Fibroblast of skin of back (primary cell): ENCODE measurements at places on chromosomes 12 and 14.

- no peak for DNase-seq
Measured at GRCh38 chr14:77126461-77126990, 15.1 kb downstream of the ZDHHC22 start.

GRCh38 chr12:100567945-100568344 lies 5.5 kb upstream of the GAS2L3 start:
- no peak for DNase-seq

DNA sequence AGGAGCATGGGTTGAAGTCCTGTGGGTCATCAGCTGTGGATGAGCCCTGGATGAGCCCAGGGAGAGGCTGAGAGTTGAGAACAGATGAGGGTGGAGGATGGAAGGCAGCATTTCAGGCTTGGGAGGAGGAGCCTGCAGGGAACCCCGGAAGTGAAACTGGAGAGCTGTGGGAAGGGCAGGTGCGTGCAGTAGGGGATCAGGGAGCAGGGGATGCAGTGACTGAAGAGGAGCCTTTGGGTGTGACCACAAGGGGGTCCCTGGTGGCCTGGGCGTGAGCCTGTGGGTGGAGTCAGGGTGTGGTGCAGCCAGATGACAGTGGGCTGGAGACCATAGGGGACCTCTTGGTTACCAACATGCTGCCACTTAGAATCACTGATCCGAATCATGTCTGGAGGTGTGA lies 115.5 kb downstream of the PAPOLA start:
- no peak for DNase-seq

DNA sequence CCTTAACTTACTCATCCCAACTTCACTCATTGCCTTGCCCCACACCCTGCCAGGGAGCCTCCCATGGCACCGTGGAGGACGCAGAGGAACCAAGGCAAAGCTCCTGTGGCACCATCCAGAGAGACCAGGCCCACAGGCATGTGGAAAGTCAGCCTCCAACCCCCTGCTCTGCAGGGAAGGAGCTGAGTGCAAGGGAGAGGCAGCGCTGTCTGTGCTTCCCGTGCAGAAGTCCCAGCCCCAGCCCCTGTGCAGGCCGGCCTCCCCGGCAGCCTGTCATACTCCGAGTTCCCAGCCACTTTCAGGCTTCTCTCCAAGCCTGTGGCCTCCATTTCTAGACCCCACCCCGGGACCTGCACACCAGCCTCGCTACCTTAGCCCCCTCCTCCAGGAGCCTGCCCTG lies 106.4 kb downstream of the SINHCAF start:
- no peak for DNase-seq

- DNase-seq: no peak
Measured at GRCh38 chr12:47360093-47360480, 280.3 kb upstream of the AMIGO2 start.

GRCh38 chr14:97039717-97040363 lies 242.7 kb downstream of the VRK1 start:
- no peak for DNase-seq

DNA sequence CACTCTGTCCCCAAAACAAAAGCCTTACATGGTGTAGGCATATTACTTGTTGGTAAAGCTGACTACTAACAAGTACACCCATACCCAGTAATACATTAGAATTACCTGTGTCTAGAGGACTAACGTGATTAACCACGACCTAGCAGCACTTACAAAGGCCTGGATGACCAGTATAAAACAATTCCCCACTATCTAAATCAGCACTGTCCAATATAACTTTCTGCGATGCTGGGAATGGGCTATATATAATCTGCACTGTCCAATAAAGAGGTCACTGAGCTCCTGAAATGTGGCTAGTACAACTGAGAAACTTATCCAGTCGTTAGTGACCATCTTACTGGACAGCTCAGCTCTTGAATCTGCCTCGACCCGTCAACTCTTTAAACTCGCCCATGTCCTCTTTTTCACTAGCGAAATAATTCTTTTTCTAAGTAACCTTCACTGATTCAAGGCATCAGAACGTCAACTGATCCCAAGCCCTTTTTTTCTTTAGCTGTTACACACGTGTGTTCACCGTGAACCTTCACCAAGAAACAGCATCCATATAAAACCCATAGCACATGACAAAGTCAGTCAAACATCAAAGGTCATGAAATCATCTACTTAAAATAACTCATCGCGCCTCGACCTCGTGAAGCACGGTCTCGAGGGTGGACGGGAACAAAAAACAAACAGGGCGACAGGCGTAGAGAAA lies 905 bp upstream of the CIPC start:
- no peak for DNase-seq

- DNase-seq: no peak
Measured at GRCh38 chr14:54675236-54676128, 108.6 kb downstream of the SAMD4A start.

GRCh38 chr12:198705-199104 lies 15.3 kb downstream of the SLC6A12 start:
- DNase-seq: no peak

GRCh38 chr14:26622611-26623010 lies 24.8 kb upstream of the NOVA1 start:
- DNase-seq: peak; percentile 73

DNA sequence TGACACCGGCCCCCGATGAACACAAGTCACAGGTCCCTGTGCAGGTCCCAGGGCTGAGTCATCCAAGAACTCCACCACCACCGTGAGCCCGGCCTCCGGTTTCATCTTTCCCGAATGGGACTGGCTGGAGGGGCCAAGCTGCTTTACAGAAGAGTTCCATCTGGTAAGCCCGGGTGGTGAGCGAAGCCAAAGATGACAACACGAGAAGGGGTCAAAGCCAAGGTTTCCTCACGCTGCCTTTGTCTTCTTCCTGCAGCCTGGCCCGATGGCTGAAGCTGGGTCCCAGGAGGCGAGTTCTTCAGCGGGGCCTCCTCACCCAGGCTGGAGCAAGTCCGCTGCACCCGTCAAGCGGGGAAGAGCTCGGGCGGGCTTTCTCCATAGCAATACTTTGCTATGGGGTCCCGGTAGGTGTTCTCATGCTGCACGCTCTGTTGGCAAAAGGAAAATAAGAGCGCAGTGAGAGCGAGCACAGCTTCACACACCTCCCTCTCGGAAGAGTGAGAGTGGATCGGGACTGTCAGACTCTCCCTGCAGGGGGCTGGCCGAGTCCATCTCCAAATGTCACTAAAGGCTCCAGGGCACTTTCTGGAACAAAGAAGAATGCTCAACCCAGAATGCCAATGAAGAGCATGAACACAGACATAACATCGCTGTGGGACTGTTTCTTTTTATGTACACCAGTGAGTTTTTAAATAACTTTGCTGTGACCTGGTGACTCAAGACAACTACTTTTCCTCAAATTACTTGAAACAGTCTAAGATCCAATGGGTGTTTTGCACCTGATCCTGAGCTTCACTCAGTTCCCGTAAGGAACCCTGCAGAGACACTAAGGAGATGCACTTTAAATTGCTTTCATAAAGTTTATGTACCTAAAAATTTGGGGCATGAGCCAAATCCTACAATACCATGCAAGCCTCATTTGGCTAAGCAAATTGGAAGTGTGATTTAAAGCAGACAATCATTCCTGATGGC lies 20.1 kb downstream of the SPRING1 start:
- DNase-seq: no peak

GRCh38 chr14:55107766-55108554 lies 21.1 kb upstream of the LGALS3 start:
- DNase-seq: peak; percentile 95

GRCh38 chr12:125549836-125550235 lies 484.6 kb downstream of the AACS start:
- no peak for DNase-seq

GRCh38 chr12:27555925-27556778 lies 32.1 kb downstream of the PPFIBP1 start:
- DNase-seq: no peak

DNA sequence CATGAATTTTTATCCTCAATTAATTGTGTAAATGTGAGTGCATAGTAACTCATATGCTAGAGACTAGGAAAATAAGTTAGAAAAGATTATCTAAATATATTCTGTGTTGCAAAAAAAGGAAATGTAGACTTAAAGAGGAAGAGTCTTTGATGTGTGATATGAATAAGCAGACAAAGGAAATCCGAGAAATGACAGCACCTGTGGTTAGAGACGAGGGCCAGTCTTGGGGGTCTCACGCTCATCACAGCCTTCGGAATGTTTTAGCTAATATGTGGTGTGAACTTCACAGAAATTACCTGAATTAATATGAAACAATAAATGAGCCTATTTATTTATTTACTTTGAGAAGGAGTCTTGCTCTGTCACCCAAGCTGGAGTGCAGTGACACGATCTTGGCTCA lies 11.6 kb downstream of the ATP6V0A2 start:
- DNase-seq: no peak

- no peak for DNase-seq
Measured at GRCh38 chr12:118870551-118870950, 110.8 kb upstream of the SRRM4 start.

GRCh38 chr12:29041621-29042020 lies 107.5 kb upstream of the FAR2 start:
- peak; percentile 87 for DNase-seq

DNA sequence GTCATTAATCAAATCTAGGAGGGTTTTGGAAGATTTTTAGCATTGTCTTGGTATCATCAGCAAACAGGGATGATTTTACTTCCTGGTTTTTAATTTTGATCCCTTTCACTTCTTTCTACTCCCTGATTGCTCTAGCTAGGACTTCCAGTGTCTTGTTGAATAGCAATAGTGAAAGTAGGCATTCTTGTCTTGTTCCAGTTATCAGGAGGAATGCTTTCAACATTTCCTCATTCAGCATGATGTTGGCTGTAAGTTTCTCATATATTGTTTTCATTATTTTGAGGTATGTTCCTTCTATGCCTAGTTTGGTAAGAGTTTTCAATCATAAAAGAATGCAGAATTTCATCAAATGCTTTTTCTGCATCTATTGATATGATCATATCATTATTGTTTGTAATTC lies 244.2 kb upstream of the CLEC14A start:
- peak; percentile 20 for DNase-seq

DNA sequence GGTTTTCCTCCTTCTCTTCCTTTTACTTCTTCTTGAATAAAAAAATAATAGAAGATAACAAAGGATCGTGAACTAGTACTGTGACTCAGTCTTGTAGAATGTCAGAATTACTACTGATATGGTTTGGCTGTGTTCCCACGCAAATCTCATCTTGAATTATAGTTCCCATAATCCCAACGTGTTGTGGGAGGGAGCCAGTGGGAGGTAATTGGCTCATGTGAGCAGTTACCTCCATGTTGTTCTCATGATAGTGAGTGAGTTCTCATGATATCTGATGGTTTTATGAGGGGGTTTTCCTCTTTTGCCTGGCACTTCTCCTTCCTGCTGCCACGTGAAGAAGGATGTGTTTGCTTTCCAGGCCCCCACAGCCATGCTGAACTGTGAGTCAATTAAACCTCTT lies 549.6 kb downstream of the DIO2 start:
- peak; percentile 33 for DNase-seq

- DNase-seq: peak; percentile 92
Measured at GRCh38 chr14:31937730-31938346, 139.3 kb upstream of the ARHGAP5 start.

DNA sequence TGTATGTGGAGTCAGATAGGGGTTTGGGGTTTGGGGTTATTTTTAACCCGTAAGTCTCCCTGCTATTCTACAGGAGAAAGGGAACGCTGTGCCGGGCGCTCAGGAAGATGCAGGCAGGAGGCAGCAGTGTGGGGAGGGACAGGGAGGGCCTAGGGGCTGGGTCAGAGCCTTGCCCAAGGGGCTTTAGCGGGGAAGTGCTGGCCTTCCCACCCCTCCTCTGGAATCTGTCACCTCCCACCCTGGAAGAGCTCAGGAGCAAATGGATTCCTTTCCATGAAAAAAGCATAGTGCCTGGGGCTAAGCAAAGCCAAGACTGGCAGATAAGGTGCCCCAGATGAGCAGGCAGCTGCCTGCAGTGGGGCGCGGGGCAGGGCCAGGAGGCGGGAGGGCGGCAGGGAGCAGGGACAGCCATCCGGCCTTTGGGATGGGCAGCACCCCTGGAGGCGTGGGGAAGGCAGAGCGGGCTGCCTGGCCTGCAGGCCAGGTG lies 7.3 kb upstream of the INF2 start:
- peak; percentile 67 for DNase-seq
